ENCODE measurements at places on chromosomes 13 and 19. TPM values are rescaled to one million over a fixed set of nuclear protein-coding genes. Genes with fewer than 3 reads are reported as not detected.

DNA sequence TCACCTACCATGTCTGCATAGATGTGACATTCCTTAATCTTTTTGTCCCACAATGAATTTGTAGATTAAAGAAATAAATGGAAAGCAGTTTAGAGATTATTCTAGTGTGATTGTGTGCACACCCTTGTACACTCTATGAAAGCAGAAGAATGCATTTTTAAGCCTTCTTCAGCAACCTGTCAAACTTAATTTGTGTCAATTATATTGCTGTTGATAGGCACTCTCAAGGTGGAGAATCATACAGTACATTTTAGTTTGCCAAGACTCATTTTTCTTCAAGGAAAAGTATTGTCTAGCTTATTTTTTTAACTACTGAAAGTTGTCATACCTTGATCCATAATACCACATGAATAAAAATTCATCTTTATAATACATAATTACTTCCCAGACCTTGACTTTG, 1898.9 kb downstream of the OLFM4 start:
- H3K27me3 ChIP-seq = no peaks in the 10 kb centered on the region
- no peak overlapping the region for H3K27ac ChIP-seq
- H3K36me3 ChIP-seq = no peaks in the 10 kb centered on the region
- DNase-seq = no peak

DNA sequence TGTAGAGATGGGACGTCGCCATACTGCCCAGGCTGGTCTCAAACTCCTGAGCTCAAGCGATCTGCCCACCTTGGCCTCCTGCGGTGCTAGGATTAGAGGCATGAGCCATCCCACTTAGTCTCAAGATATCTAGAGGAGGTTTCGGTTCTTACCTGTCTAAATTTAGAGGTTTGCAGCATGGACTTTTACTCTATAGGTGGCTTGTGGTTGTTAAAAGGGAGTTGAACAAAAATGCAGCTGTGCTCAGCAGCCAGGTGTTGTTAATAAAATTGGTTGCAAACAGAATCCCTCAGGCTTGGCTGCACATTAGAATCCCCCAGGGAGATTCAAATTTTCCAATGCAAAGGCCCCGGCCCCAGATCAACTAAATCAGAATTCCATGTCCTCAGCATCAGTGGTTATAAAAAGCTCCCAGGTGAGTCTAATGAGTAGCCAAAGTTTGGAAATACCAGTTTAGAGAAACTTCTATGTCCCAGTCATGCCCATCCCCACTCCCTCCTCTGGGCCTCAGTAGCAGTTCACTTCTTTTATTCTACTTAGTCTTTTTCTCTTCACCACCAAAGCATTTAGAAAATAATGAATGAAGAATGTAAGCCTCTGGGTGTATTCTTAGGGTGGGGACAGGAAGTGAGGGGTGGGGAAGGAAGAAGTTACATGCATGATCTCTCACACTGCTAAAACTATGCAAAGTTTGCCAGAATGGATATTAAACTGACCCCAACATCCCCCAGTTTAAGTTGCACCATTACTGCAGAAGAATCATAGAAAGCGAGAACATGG, 471.0 kb downstream of the COG6 start:
- DNase-seq = no peak
- no peak overlapping the region for H3K27ac ChIP-seq
- peaks cover 14% of the 10 kb centered on the region for H3K4me1 ChIP-seq
- no peak overlapping the region for H3K4me3 ChIP-seq

GRCh38 chr13:35388441-35389355, 87.8 kb downstream of the MAB21L1 start:
- no peaks in the 10 kb centered on the region for H3K27me3 ChIP-seq
- no peaks in the 10 kb centered on the region for H3K4me1 ChIP-seq
- peak overlapping the region; percentile 15 for H3K4me3 ChIP-seq

DNA sequence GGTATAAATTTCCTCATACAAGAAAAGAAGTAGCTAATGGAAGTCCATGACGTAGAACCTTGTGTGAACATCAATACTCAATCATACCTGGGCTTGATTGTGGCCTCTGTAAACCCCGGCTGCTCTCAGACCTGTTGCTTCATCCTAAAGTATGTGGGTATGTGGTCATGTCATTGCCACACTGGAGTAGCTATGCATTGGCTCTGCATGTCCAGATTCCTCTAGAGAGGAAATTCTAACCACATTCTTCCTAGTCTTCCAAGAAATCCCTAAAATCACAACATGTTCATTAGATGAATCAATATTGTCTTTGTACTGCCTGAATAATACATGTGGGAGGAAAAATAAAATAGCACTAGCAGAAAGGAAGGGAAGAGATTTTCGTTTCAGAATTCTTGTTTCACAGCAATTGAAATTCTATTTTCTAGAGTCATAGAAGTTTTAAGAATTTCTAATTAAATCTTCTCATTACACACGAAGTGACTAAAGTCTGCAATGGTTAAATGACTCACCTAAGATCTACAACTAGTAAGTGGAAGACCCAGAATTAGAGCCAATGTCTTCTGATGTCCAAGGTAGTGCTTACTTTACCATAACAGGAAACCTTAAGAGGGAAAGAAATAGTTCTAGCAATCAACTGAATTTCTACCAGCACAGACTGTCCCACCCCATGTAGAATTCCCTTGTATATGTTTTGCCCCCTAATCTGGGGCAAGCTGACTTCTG, 28.0 kb downstream of the RXFP2 start:
- no peaks in the 10 kb centered on the region for H3K27me3 ChIP-seq
- no peaks in the 10 kb centered on the region for H3K4me1 ChIP-seq
- no peaks in the 10 kb centered on the region for H3K36me3 ChIP-seq
- no peak overlapping the region for H3K4me3 ChIP-seq
- no peak overlapping the region for H3K27ac ChIP-seq
- no peak for DNase-seq

DNA sequence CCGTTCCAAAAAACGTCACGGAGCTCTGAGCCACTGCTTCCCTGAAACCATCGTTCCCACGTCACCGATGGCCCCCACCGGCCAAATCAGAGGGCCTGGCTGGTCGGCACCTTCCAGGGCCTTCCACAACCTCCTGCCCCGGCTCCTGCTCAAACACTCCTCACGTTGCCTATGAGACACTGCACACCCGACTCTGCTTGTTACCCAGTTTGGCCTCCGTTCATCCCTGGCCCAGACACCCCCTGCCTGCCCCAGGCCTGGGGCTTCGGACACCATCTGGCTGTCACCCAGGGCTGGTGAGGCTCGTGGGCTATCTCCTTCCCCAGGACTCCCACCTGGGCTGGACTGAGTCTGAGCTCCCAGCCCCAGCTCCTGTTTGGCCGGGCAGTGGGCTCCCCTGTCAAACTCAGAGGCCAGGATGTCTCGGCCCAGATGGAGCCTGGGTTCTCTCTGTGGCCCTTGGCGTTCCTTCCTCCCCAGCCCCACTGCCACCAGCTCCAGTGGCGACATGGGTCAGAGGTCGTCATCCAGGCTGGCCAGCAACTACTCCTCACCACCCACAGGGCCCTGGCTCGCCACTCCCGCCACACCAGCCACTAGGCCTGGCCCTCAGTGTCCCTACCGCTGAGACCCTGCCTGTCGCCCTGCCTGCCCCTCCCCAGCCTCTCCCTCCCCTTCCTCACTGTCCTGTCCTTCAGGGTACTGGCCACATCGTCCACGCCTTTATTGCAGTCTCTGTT, 17.7 kb downstream of the CERS1 start:
- H3K27me3 ChIP-seq = no peaks in the 10 kb centered on the region
- no peak for DNase-seq
- H3K4me1 ChIP-seq = no peaks in the 10 kb centered on the region
- H3K36me3 ChIP-seq = peaks cover 4% of the 10 kb centered on the region
- no peak overlapping the region for H3K4me3 ChIP-seq

- no peaks in the 10 kb centered on the region for H3K4me1 ChIP-seq
- H3K27ac ChIP-seq = no peak overlapping the region
- no peak for DNase-seq
- no peaks in the 10 kb centered on the region for H3K27me3 ChIP-seq
- no peaks in the 10 kb centered on the region for H3K36me3 ChIP-seq
Measured at GRCh38 chr19:16087940-16088339, 11.6 kb downstream of the TPM4 start.

DNA sequence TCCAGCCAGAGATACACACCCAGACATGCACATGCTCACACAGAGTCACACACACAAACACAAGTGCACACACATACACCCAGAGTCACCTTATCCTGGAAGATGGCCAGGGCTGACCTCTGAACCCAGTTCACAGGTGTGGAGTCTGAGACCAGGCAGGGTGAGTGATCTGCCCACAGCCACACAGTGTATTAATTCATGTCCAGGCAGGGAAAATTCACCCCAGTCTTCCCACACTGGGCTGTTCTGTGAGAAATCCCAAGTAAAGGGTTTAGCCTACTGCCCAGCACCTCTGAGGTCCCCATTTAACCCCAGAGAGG, 2.0 kb downstream of the POU2F2 start:
- H3K4me1 ChIP-seq = peaks cover 7% of the 10 kb centered on the region
- H3K36me3 ChIP-seq = no peaks in the 10 kb centered on the region
- H3K4me3 ChIP-seq = no peak overlapping the region
- DNase-seq = no peak

GRCh38 chr13:95050800-95051615, 250.2 kb downstream of the ABCC4 start:
- no peak for DNase-seq
- no peaks in the 10 kb centered on the region for H3K36me3 ChIP-seq
- no peak overlapping the region for H3K4me3 ChIP-seq
- H3K27me3 ChIP-seq = no peaks in the 10 kb centered on the region
- no peak overlapping the region for H3K27ac ChIP-seq
- H3K4me1 ChIP-seq = no peaks in the 10 kb centered on the region

DNA sequence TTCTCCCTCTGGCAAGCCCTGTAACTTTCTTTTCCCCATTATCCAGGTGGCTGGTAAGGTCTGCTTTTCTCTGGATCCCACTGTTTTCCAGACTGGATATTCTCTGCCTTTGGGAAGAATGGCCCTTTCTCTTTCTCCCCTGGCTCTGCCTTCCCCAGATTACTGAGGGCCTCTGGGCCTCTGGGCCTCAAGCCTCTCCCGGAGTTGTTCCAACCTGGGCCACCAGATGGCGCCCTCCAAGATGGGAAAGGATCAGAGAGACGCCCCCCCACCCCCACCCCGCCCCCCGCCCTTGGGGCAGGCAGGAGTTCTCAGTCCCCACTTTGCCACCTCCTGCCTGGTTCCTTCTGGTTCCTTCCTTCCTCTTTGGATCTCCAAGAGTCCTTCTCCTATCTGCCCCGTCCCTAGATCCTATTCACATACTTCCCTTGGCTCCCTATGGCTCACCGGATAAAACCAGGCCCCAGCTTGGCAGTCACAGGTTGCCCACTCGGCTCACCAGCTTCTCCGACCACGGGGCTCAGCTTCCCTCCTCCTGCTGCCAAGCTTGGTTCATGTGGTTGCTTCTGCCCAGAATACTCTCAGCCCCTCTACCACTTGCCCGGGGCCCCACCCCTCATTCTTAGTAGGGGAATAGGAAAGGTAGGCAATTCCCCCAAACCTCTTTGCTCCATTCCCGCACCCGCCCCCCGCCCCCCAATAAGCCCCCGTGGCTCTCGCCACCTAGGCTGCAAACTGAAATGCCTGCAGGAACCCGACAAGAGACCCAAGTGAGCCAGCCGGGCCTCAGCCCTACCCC, 13.1 kb downstream of the EPS8L1 start:
- H3K36me3 ChIP-seq = peaks cover 24% of the 10 kb centered on the region
- H3K4me1 ChIP-seq = peaks cover 13% of the 10 kb centered on the region
- peaks cover 39% of the 10 kb centered on the region for H3K27me3 ChIP-seq
- H3K27ac ChIP-seq = no peak overlapping the region
- no peak overlapping the region for H3K4me3 ChIP-seq
- DNase-seq = no peak

DNA sequence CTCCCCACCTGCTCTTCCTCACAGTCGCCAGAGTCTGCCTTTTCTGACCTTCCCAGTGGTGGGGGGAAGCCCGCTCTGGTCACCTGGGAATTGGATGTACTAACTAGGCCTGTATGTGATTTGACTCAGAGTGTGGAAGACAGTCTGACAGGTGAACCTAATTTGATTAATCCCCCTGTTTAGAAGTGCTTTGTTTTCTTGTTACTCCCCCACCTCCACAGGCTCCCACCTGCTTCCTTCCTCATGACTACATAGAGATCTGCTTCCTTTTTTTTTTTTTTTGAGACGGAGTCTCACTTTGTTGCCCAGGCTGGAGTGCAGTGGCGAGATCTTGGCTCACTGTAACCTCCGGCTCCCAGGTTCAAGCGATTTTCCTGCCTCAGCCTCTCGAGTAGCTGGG, 44.0 kb downstream of the COG3 start:
- H3K36me3 ChIP-seq = no peaks in the 10 kb centered on the region
- H3K4me3 ChIP-seq = no peak overlapping the region
- no peak for DNase-seq
- H3K4me1 ChIP-seq = no peaks in the 10 kb centered on the region

GRCh38 chr13:114115191-114115671, 17.2 kb downstream of the RASA3 start:
- no peak for DNase-seq
- no peak overlapping the region for H3K27ac ChIP-seq
- peaks cover 45% of the 10 kb centered on the region for H3K4me1 ChIP-seq
- H3K36me3 ChIP-seq = no peaks in the 10 kb centered on the region
- no peak overlapping the region for H3K4me3 ChIP-seq

- no peak overlapping the region for H3K27ac ChIP-seq
- H3K27me3 ChIP-seq = no peaks in the 10 kb centered on the region
Measured at GRCh38 chr19:23789246-23789645, 30.6 kb upstream of the ZNF681 start.

- peaks cover 50% of the 10 kb centered on the region for H3K4me1 ChIP-seq
- H3K4me3 ChIP-seq = peak overlapping the region; percentile 52
- no peaks in the 10 kb centered on the region for H3K27me3 ChIP-seq
- DNase-seq = no peak
Measured at GRCh38 chr19:49869009-49869483, 1.7 kb upstream of the PNKP start.

- no peak overlapping the region for H3K27ac ChIP-seq
- no peak overlapping the region for H3K4me3 ChIP-seq
- no peaks in the 10 kb centered on the region for H3K4me1 ChIP-seq
- no peak for DNase-seq
- peaks cover 9% of the 10 kb centered on the region for H3K27me3 ChIP-seq
- no peaks in the 10 kb centered on the region for H3K36me3 ChIP-seq
Measured at GRCh38 chr13:27371932-27372331, 52.5 kb upstream of the GTF3A start.

GRCh38 chr13:24742977-24743376, 21.0 kb upstream of the RNF17 start:
- H3K27ac ChIP-seq = no peak overlapping the region
- H3K4me3 ChIP-seq = no peak overlapping the region
- peaks cover 17% of the 10 kb centered on the region for H3K27me3 ChIP-seq
- DNase-seq = no peak
- H3K36me3 ChIP-seq = no peaks in the 10 kb centered on the region
- H3K4me1 ChIP-seq = no peaks in the 10 kb centered on the region

FGF14 gene
- total RNA-seq = not detected

VSTM1 gene
- total RNA-seq = not detected

LILRA1 gene
- 0.40 TPM for total RNA-seq

RXFP2 gene
- total RNA-seq = not detected

ZNF525 gene
- total RNA-seq = 0.32 TPM

PLVAP gene
- 11.5 TPM for total RNA-seq

CEACAM21 gene
- not detected for total RNA-seq

SLC1A5 gene
- total RNA-seq = 10.3 TPM

SLC7A9 gene
- 0.44 TPM for total RNA-seq

PCSK4 gene
- 0.33 TPM for total RNA-seq

SPRED3 gene
- total RNA-seq = 0.20 TPM

PVR gene
- total RNA-seq = 39.6 TPM

OR7C2 gene
- total RNA-seq = not detected

All from gastrocnemius medialis (tissue), 4 donors.